ENCODE measurements at places on chromosomes 11 and 22.

GRCh38 chr11:32018672-32019071, 72.2 kb upstream of the RCN1 start:
- DNase-seq: no peak

GRCh38 chr11:3042496-3043314, 14.5 kb downstream of the CARS1 start:
- DNase-seq: no peak

DNA sequence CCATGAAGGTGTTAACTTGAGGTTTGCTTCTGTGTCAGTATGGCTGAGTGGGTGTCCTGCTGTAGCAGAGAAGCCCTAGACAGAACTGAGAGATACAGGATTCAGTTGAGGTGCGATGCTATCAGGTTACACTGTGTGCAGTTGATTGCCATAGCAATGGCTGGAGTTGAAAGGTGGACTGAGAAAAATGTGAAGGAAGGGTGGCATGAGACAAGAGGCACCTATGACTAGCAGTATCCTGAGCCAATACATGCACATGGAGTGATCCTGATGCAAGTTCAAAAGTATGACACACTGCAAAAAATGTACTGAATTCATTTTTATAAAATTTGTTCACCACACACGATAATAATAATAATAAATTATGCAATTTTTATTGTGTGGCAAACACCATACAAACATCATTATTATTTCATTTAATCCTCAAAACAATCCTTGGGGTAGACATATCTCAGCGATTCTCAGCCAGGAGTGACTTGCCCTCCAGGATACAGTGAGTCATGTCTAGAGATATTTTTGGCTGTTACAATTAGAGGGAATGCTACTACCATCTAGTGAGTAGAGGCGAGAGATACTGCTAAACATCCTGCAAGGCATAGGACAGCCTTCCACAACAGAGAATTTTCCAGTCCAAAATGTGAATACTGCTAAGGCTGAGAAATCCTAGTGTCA, 3.9 kb upstream of the PIWIL4 start:
- DNase-seq: no peak

DNA sequence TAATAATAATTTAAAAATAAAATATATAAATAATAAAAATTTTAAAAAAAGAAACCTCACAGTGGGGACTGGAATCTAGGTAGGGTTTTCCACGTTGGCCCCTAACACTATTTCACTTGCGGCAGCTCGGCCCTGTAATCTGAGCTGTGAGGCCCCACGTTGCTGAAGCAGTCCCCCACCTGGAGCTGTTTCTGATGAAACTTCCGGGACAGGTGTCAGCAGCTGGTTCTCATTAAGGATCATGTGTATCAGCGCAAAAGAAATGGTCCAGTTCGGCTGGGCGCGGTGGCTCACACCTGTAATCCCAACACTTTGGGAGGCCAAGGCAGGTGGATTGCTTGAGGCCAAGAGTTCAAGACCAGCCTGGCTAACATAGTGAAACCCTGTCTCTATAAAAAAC, 17.3 kb downstream of the RHOD start:
- DNase-seq: no peak

DNA sequence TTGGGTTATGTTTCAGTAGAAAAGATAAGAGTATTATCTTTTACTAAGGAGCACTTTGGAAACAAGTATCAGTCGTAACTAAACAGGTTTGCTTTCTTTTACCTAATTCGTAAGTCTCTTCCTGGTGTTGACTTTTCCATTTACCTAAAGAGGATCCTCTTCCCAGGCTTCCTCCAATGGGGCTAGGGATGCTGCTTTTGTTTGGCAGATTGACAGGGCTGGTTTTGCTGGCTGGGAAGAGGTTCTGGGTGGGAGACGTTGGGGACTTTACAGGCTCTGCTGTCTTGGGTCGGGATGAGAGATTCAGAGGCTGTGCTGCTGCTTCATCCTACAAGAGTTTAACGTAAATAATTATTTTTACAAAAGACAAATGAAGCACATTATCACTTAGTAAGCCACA, 306.7 kb downstream of the SOX6 start:
- no peak for DNase-seq

- no peak for DNase-seq
Observed at GRCh38 chr11:95716266-95716665, 73.3 kb downstream of the FAM76B start.

- DNase-seq: no peak
Observed at GRCh38 chr22:23106906-23107367, 34.9 kb downstream of the RSPH14 start.

DNA sequence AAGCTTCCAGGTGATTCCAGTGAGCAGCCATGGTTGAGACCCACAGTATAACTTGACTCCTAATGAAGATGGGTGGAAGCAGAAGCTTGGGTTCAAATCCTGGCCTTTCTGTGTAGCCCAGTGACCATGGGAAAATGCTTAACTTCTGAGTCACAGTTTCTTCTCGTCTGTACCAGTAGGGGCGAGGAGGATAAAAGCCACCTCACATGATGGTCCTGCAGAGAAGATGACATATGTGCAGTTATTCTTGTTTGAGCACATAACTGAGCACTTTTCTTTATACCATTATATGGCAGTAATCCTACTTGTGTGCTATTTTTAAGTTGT, 4.9 kb downstream of the TMEM109 start:
- no peak for DNase-seq

GRCh38 chr11:127451861-127452260, 451.3 kb upstream of the KIRREL3 start:
- DNase-seq: no peak

DNA sequence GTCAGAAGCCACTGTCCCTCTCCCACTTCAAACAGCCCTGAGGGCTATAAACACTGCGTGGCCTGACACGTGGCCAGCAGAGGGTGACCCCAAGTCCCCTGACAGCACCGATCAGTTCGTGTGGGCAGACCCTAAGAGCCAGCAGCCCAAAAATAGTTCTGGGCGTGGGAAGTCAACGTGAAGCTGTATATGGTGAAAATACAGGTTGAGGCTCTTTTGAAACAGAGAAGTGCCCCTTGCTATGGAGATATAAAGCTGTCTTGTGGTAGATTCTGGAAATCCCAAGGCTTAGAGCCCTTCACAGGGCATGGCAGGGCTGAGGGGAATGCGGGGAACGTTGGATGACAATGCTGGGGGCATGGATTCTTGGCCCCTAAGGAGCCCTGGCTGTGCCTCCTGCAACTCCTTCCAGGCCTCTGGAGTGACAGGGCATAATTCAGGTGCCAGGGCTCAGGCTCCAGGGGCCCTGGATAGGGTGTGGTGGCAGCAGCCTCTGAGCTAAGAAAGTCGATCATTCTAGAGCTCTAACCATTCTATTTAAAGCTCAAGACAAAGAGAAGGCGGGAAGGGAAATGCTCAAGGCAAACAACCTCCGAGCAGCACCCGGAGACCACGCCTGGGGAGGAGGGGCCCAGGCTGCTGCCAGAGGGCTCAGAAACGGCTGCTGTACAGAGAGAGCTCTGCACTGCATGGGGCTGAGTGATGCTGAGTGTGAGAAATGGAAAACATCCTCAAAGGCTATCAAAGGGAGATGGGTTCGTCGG, 60.4 kb upstream of the CD5 start:
- peak; percentile 70 for DNase-seq

DNA sequence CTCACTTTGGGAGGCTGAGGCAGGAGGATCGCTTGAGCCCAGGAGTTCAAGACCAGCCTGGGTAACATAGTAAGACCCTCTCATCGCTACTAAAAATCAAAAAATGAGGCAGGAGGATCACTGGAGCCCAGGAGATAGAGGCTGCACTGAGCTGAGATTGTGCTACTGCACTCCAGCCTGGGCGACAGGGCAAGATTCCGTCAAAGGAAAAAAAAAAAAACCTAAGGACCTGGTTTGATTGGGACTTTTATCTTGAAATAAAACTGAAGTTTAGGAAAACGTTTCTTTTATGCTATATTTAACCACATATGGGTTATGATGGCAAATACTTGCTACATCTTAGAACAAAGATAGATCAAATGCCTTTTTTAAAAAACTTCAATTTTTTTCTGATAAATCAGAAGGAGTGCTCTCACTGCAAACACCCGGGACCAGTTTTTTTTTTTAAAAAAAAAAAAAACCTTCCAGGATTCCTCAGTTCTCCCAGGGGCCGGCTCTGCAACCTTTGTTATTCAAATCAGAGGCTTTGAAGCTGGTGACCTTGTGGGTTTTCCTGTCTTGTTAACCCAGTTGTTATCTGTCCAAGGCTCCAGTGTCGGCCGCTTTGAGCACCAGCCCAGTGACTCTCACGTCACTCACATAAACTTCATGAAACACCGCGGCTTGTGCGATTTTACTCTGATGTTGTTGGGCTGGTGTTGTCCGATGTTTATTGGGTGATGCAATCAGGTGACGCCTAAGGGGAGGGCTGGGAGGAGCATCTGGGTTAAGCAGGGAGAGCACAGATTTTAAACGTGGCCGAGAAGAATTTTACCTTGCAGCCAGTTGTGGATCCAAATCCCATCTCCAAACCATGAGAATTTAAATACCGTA, 24.7 kb upstream of the SLC22A12 start:
- no peak for DNase-seq

- DNase-seq: no peak
Observed at GRCh38 chr22:48531108-48531507, 1296.6 kb downstream of the BRD1 start.

DNA sequence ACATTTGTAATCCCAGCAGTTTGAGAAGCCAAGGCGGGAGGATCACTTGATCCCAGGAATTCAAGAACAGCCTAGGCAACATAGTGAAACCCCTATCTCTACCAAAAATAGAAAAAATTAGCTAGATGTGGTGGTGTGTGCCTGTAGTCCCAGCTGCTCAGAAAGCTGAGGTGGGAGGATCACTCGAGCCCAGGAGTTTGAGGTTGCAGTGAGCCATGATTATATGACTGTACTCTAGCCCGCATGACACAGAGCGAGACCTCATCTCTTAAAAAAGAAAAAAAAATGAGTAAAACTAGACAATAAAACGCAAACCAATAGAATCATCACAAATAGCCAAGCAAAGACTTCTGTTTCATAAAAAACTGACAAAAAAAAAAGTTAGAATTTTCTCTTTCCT, 21.8 kb downstream of the NUCB2 start:
- no peak for DNase-seq

GRCh38 chr11:21612326-21612725, 580.6 kb upstream of the ANO5 start:
- DNase-seq: no peak

GRCh38 chr11:36292311-36292722, 3.1 kb upstream of the COMMD9 start:
- DNase-seq: no peak

- no peak for DNase-seq
Observed at GRCh38 chr11:74019104-74019738, 10.3 kb upstream of the UCP3 start.

- DNase-seq: no peak
Observed at GRCh38 chr11:128451652-128452470, 135.5 kb downstream of the ETS1 start.

DNA sequence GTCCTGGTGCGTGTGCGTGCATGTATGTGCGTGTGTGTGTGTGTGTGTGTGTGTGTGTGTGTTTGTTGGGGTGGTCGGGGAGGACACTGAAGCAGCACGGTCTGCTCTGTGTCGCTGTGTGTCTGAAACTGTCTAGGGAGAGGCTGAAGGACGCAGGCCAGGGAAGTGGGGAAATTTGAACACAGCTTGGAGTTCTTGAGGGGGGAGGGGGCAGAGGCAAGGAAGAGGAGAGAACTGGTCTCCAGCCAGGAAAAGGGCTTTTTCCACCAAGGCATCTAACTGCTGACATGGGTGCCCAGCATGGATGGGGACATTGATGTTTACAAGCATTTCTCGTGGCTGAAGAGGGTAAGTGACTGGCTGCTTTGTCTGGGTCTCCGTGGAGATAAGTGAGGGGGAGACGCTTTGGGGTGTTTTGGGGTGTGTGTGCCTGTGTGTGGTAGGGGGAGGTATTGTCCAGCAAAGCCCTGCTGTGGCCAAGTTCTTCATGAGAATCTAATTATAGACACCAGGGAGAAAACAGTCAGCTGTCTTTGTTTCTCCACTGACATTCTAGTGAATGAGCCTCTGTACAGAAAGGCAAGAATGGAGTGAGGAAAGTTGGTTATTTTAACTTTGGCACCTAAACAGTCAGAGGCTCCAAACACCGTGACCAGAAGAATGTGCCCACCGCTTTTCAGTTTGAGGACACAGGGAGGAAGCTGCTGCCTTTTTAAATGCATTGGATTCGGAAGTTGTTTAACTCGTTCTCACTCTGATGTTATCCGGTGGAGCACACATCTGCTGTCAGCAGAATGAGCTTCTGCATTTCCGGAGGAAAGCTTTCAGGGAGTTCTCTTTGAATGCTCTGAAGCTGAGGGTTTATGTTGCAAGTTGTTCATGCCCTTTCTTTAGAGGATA, 63.7 kb downstream of the PPFIBP2 start:
- no peak for DNase-seq

DNA sequence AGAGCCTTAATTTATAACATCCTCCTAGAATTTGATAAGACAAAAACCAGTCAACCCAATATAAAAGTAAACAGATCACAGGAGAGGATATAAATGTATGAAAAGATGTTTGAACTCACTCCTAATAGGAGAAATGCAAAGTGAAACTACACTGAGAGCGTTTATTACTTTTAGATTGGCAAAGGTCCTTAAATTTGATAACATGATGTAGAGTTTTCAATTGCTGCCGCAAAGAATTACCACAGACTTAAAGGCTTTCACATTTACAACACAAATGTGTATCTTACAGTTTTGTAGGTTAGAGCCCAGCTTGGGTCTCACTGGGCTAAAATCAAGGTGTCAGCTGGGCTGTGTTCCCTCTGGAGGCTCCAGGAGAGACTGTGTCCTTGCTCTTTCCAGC, 9.1 kb upstream of the POU2AF2 start:
- DNase-seq: no peak

- peak; percentile 68 for DNase-seq
Observed at GRCh38 chr11:64745521-64746328, 1.8 kb upstream of the RASGRP2 start.

DNA sequence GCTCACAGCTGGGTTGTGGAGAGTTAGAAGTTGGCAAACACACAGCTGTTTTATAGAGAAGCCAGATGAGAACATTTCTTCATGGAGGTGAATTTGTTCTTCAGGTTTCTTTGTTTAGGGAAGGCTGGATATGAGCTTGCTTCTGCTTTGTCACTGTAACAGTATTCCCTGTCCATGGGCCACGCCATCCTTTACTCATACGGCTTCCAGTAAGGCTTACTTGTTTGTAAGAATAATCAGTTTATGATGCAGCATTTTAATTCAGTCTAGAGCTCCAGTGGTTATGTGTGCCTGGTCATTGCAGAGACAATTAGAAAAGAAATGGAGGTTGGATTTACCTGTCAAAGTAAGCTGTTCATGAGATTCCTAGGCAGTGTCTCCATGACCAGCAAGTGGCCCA, 131.8 kb downstream of the TRIM44 start:
- no peak for DNase-seq

- DNase-seq: no peak
Observed at GRCh38 chr22:39341179-39341578, 8.6 kb upstream of the SYNGR1 start.

All from activated CD8-positive, alpha-beta memory T cell treated with anti-CD3 and anti-CD28 coated beads for 1 hour (primary cell).